ENCODE measurements at places on chromosomes 5 and 9.

GRCh38 chr5:171420431-171421241, 1.2 kb downstream of the FGF18 start:
- peak; percentile 13 for DNase-seq

DNA sequence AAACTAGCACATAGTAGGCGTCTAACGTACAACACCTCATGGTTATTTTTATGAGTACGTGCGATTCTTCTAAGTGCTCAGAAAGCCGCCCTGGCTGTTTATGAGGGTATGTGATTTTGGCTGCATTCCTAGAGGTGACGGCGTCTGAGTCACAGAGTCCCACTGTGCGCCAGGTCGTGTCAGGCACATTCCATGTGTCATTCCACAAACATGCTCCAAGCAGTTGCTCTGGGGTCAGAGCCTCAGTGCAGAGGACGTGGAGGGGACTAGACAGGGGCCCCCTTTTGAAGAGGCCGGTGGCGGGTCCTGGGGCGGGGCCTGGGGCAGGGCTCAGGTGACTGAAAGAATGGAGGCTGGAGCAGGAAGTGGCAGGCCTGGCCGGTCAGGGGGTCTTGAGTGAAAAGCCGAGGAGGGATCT, 51.9 kb downstream of the NEK6 start:
- DNase-seq, result no peak

- DNase-seq, result no peak
Measured at GRCh38 chr5:113480243-113480642, 8.0 kb downstream of the MCC start.

DNA sequence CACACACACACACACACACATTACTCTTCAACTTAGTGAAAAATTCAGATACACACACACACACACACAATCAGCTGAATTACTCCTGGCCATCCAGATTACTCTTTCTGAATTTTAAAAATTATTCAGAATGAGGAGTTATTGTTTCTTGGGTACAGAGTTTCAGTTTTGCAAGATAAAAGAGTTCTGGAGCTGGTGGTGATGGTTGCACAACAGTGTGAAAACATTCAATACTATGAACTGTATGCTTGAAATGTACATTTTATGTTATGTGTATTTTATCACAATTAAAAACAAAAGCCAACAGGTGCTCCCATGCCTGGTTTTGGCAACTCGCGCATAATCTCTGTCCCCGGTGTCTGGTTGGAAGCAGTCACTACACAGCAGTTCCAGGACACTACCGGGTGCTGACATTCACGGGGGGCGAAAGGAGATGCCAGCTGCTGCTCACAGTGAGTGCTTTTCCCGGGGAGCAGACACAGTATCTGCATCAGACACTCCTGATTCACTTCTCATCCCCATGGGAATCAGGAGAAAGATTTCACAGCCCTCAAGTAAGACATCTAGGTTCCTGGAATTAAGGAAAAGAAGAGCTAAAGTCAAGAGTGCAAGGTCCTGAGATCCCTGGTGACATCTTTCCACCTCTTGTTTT, 55.7 kb downstream of the LHFPL2 start:
- no peak for DNase-seq

- DNase-seq, result no peak
Measured at GRCh38 chr9:97564291-97565175, 63.1 kb downstream of the TMOD1 start.

- no peak for DNase-seq
Measured at GRCh38 chr9:94613003-94613402, 19.4 kb upstream of the FBP2 start.

DNA sequence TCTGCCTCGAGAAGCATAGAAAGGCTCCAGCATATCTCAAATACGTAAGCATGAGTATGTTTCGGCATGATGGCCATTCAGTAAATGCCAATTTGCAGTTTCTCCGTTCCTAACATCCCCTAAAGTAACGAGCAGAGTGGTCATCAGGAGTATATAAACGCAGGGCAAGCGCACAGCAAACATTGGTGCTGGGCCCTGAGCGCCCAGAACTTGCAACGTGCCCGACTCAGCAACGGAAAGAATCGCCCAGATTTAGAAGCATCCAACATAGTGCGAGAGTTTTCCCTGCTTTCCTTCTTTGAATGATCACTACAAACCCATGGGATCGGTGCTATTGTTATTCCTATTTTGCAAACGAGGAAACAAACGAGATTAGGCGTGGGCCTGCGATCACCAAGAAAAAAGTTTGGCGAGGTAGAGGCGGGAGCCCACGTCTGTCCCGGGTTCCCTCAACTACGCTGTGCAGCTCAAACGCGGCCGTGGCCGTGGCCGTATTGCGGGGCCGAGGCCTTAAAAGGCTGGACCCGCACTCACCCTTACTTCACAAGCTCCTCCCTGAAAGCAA, 505 bp downstream of the RPS14 start:
- no peak for DNase-seq

GRCh38 chr5:56986626-56986947, 34.7 kb upstream of the MIER3 start:
- no peak for DNase-seq

GRCh38 chr5:130111746-130112145, 207.5 kb downstream of the CHSY3 start:
- DNase-seq, result no peak

- DNase-seq, result no peak
Measured at GRCh38 chr5:168885324-168886120, 306.4 kb upstream of the PANK3 start.

DNA sequence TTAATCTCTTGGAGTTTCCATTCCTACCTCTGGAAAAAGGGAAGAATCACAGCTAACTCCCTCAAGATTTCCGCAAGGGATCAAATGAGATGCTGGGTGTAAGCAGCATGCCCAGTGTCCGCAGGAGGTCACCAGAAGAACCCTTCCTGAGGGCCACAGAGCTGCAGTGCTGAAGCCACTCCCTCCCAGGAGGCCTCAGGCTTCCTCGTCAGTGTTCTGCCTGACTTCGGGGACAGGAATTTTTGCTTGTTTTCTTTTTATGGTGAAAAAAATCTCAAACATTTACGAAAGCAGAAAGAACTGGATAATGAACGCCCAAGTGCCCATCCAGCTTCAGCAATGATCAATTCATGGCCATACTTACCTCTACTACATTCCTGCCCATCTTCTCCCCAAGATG, 183.0 kb downstream of the CDK5RAP2 start:
- no peak for DNase-seq

GRCh38 chr9:107530679-107531078, 41.1 kb upstream of the KLF4 start:
- DNase-seq, result no peak

DNA sequence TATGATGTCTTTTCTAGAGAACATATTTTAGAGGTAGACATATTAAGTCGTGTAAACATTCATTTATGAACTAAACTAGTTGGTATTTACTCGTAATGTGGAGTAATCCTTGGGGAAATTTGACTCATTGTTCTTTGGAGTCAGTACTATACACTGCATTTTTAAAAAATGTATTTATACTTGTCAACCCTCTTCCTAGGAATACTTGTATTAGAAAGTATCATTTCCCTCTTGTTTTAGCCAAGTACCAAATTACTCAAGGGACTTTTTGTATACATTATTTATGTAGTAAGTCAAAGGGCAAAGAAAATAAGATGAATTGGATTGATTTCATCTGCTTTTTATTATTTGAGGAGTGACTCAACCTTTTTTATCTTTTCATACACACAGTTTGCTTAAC, 248.1 kb upstream of the IZUMO3 start:
- no peak for DNase-seq

- no peak for DNase-seq
Measured at GRCh38 chr5:127867022-127867783, 164.0 kb downstream of the CCDC192 start.

- DNase-seq, result no peak
Measured at GRCh38 chr9:78839252-78839651, 542.3 kb downstream of the PSAT1 start.

- no peak for DNase-seq
Measured at GRCh38 chr9:78131969-78132700, 100.5 kb upstream of the GNAQ start.

GRCh38 chr5:44807269-44807668, 1.5 kb upstream of the MRPS30 start:
- DNase-seq, result no peak

- DNase-seq, result no peak
Measured at GRCh38 chr5:139845846-139846681, 50.5 kb downstream of the PSD2 start.

- DNase-seq, result no peak
Measured at GRCh38 chr5:33903118-33903517, 11.3 kb upstream of the ADAMTS12 start.

- DNase-seq, result no peak
Measured at GRCh38 chr9:7879551-7880245, 80.1 kb upstream of the DMAC1 start.

DNA sequence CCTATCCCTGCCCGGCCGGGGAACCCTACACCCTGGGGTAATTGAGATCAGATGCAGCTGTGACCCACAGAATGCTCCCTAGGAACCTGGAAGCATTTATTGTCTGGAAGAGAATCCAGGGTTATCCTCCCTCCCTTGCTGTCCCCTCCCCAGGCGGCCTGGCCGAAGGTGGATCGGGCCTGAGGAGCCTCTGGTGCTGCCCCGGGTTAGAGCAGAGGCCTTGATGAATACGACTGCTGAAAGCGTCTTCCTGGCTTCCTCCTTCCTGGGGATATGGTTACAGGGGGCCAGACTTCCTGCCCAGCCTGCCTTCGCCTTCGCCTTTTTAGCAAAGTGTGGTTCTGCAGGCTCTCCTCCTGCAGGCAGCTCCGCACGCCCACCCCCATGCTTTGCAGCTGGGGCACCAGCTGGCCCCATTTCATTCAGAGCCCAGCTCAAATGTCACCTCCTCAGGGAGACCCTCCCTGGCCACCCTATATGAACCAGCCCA, 22.5 kb upstream of the PTGS1 start:
- DNase-seq, result no peak

DNA sequence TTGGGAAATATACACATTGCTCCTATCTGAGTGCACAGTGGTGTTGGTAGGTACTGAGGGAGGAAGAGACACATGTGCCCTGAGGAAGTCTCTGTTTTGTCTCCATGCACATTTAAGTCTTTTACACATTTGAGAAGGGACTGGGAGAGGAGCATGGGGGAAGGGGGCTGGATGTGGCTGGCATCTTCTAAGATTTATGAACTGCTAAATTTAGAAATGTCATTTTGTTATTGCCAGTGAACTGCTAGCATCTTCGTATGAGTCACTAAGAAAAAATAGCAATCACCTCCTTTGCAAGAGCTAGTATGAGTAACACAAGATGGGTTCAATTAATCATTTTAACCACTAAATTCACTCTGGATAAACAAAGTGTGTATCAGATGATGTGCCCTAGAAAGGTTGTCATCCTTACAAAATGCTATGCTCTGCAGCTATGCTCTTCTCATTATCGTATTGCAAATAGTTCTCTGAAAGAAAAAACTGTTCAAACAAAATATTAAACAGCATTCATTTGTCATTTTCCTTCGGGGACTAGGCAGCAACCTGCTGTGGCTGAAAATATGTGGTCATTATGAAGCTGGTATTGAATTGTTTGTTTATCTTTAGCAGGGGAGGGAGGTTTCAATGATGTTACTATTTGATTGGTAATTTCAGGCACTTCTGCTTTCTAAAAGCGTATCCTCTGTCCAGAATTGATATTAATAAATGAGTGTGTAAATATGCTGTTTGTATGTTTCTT, 236.5 kb downstream of the DMRTA1 start:
- no peak for DNase-seq

DNA sequence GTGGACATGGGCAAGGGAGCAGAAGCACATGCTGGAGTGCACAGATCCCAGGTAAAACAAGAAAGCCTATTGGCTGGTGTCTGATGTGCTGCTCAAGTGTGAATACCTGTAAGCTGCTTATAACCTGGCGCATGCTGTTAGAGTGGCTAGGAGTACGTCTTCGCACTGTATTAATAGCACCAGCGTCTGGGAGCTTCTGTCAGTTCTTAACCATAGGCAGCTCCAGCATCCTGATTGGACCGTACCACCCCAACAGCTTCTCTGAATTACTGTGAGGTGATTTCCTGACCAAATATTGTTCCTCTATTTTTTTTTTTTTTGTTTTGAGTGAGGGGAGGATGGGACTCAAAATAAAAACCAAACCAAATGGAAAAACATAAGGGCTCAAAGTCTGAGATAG, 987.6 kb downstream of the PTPRD start:
- no peak for DNase-seq

- no peak for DNase-seq
Measured at GRCh38 chr9:22216730-22217172, 207.6 kb upstream of the CDKN2B start.

GRCh38 chr5:150570333-150570732, 62.4 kb downstream of the NDST1 start:
- no peak for DNase-seq

- DNase-seq, result no peak
Measured at GRCh38 chr5:125266106-125266505, 519.7 kb upstream of the ZNF608 start.

- DNase-seq, result no peak
Measured at GRCh38 chr9:135088348-135088978, 995 bp downstream of the OLFM1 start.

DNA sequence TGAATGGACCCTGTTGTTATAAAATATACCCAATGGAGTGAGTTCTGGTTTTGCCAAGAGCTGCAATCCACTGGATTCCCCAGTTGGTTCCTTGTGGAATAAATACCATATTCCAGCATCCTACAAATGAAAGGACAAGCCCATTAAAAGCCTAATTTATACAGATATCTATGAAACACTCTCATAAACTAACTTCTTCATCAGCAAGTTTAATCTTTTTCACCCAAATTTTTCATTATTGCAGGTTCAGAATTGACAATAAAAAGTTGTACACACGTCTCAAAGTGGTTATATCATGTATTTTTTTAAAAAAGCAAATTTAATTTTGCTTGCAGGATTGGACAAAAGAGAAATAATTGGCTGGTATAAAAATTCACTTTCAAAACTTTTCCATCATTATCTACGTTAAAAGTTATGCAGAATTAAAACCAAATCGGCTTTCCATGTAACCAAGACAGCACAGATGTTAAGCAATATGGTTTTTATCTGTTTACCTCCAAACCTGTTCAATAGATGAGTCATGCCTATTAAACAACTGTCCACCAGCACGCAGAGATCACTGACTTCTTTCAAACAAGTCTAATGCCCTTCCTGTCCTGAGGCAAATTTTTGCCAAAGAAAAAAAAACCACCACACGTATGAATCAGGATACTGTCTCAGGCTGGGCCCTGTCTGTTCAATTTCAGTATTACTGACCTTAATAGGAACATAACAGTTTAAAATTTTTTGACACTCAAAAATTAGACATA, 42.5 kb downstream of the CEMIP2 start:
- DNase-seq, result no peak

- no peak for DNase-seq
Measured at GRCh38 chr9:128145951-128146351, 3.3 kb upstream of the LCN2 start.

All from caudate nucleus (tissue), 63 donors.